CD4-positive, CD25-positive, alpha-beta regulatory T cell (primary cell): ENCODE measurements at places on chromosomes 12 and 14. TPM values are rescaled to one million over a fixed set of nuclear protein-coding genes. Genes with fewer than 3 reads are reported as not detected.

Gene TAS2R42
- polyA plus RNA-seq = not detected

Gene OTOGL
- polyA plus RNA-seq = not detected

Gene ADAMTS20
- not detected for polyA plus RNA-seq

Gene CFAP54
- not detected for polyA plus RNA-seq

Gene SIX6
- polyA plus RNA-seq = not detected
